Amniotic epithelial cell (primary cell): ENCODE measurements at places on chromosomes 7 and 10.

DNA sequence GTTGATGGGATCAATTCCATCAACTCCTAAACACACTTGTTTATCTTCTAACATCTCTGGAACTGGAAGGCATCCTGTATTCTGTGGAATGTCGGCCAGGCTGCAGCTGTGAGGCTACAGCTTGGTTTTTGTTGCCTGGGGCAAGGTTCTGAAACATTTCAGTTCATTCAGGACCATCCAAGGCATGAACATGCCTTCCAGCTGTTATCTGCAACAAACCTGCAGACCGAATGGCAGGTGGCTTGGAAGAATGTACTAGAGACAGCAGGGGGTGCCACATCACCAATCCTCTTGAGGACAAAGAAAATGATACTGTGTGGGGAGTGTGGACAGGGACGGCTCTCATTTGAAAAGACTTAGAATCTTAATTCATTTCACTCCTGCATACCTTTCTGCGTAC, 12.4 kb downstream of the PAPOLB start:
- DNase-seq = peak; percentile 32

DNA sequence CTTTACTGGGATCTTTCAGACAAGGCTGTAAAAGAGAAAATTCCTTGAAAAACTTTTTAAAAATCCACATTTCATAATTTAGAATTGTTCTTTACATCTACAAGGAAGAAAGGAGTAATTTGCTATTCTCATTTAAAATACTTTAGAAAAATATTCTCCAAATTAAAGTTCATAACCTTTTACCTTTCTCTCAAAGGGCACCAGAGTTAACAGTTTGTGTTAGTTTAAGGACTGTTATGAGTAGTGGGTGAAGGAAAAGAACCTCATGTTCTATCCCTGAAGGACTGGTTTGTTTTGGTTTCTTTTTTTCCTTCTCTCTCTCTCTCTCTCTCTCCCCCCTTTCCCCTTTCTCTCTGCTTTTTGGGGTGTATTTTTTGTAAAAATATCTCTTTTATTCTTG, 4.1 kb downstream of the AGMO start:
- no peak for DNase-seq

- DNase-seq = no peak
These were observed 209.2 kb upstream of the SEMA3C start for GRCh38 chr7:81128011-81128410.

- DNase-seq = no peak
These were observed 600.0 kb downstream of the PHTF2 start for GRCh38 chr7:78398576-78398975.

DNA sequence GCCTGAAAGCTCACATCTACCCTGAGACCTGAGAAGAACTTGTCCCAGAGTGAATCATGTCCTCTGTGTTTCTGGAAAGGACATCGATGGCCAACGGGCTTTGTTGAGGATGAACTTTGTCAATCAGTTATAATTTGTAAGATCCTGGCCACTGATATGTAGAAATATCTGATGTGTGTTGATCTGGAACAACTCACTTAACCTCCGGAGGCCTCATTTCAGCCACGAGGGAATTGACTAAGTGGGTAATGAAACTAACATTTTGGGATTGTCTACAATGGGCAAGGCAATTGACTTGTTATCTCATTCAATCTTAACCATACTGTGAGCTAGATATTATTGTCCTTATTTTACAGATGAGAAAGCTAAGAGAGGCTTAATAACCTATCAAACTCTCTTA, 468.1 kb upstream of the NRP1 start:
- DNase-seq = no peak

- no peak for DNase-seq
These were observed 1047.6 kb upstream of the AUTS2 start for GRCh38 chr7:68550635-68551034.

GRCh38 chr7:42650171-42650570, 261.7 kb downstream of the C7orf25 start:
- no peak for DNase-seq

DNA sequence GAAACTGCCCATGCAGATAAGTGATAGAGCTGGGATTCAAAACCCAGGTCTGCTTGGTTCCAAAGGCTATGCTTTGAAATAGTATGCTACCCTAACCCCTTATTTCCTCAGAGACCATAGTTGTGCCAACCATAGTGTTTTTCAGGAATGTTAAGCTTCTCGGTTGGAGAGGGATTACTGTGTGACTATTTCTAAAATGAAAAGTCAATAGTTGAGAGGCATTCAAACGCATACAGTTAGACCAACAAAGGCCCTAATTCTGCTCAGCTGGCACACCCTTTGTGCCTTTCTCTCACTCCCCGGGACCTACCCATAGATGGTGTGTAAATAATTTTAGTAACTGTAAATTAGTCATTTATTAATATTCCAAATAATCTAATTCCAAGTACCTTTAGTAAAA, 64.6 kb upstream of the RNF148 start:
- no peak for DNase-seq

DNA sequence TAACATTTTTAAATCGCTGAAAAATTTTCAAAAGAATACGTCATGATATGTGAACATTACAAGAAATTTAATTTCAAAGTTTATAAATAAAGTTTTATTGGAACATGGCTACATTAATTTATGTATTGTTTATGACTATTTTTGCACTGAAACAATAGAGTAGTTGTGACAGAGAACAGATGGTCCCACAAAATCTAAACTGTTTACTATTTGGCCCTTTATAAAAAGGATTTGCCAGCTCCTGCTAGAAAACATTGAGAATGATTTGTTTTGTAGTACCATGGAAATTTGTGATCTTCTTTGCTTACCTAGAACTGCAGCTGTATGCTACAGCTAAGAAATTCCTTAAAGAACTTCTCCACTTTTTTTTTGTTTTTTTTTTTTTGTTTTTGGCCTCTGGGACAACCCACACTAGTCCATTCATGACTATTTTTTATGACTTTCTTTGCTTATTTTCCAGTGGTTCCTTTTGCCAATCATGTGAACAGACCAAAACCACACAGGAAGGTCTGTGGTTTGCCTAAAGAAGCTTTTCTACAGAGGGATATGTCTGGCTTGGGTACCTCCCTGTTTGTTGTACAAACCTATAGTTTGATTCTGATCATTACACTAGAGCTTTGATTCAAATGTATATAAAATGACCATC, 55.7 kb downstream of the ST7 start:
- peak; percentile 71 for DNase-seq

DNA sequence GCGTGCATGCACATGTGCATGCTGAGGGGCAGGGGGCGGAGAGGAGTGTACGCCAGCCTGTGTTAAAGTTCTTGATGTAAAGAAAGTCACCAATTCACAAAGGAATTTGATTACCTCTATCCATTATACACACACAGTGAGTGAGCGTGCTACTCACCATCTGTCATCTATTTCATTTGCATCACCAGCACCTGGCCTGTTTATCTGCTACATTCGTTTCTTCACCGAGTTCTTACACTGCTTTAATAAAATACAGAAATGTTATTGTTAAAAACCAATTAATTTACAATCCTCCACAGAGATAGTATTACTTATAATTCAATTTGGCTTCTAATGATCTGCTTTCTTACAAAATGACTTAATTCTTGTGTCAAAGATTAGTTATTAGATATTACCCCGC, 32.6 kb downstream of the NEUROD6 start:
- no peak for DNase-seq

DNA sequence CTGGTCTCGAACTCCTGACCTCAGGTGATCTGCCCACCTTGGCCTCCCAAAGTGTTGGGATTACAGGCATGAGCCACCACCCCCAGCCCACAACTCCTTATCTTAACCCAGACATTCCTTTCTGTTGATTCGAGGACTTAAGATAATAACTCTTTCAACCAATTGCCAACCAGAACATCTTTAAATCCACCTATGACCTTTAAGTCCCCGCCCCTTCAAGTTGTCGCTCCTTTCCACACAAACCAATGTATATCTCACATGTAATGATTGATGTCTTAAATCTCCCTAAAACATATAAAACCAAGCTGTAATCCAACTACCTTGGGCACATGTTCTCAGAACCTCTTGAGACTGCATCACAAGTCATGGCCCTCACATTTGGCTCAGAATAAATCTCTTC, 7.8 kb upstream of the ANKRD2 start:
- peak; percentile 74 for DNase-seq

DNA sequence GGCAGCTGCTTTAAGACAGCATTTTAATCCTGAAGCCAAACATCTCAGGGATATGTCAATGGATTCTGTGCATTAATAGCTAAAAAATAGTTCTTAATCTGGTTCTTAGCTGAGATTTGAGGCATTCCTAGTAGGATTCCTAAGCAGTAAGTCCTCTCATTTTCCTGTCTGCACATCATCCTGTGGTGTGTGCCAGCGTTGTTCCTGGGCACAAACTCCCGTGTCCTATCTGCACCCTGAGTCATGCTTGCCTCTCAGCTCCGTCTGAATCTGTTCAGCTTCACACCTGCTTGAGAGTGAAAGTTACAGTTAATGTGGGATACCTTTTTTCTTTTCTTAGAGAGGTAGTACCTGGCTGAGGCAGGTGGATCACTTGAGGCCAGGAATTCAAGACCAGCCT, 19.5 kb downstream of the BAG3 start:
- DNase-seq = peak; percentile 40

DNA sequence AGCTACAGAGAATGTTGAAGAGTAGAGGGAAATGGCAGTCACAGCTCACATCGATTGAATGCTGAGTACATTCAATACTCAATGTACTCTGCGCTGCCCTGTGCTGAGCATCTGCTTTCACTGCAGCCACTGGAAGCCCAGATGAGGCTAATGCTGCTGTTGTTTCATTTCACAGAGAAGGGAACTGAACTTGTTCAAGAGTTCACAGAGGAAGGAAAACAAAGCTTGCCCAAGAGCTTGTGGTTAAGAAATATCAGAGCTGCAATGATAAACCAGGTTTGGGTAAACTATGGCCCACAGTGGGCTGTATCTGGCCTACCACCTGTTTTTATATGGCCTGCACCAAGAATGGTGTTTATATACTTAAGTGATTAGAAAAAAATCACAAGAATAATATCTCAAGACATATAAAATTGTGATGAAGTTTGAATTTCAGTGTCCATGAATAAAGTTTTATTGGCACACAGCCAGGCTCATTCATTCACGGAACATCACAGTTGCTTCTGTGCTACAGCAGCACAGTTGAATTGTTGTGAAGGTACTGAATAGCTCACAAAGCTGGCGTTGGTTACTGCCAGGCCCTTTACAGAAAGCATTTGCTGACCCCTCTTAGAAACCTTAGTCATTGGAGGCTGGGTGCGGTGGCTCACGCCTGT, 64.1 kb downstream of the CFAP58 start:
- peak; percentile 79 for DNase-seq

GRCh38 chr10:29212597-29212996, 76.3 kb upstream of the LYZL1 start:
- DNase-seq = no peak

- no peak for DNase-seq
These were observed 81.4 kb upstream of the HABP2 start for GRCh38 chr10:113471241-113471996.

DNA sequence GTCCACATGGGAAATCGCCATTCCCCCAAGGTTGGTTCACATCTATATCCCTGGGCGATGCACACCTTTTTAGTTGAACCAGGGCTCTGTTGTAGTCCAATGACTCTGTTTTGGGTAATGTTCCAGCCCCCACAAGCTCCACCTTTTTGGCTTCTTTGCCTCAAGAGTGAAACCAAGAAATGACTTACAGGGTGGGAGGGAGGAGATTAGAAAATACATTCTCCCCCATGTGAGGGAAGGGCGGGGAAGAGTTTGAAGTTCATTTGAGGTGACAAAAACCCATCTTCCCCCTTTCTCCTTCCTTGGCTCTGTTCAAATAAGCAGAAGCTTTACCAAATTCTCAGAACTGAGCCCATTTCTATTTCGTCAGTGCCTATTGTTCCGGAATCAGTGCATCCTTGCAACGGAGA, 82.8 kb downstream of the GATA3 start:
- DNase-seq = no peak

DNA sequence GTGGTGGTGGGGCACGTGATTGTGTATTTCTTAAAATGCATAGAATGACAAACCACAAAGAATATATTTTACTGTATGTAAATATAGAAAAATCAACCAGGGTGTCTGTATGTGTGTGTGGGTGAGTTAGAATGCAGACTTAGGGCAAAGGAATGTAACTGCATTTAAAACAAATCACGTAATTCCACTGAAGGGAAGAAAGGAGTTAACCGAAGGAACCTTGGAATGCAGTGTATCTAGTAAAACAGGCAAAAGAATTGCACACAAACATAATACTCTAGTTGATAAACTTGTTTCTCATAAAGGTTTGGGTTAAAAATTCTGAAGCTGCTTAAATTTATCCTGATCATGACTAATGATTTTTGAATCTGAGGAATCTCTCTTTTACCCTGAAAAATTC, 134.9 kb downstream of the ADRA2A start:
- peak; percentile 25 for DNase-seq

- no peak for DNase-seq
These were observed 75.0 kb upstream of the TES start for GRCh38 chr7:116135306-116135705.

DNA sequence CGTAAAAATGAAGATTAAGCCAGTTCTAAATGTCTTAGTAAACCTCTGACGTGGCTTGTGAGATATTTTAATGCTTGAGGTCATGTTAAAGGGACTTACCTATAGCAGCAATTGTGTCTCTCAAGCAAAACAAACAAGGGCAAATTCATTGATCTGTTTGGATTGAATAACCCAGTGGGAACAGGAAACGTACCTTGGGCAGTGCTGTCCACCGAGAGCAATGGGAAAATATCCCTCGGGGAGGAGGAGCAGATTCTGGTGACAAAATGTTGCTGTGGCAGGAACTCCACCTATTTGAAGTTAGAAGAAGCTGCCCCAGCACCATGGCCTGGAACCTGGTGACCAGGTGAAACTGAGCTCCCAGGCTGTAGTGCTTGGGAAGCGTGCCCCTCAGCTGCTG, 107.1 kb upstream of the FZD8 start:
- no peak for DNase-seq

DNA sequence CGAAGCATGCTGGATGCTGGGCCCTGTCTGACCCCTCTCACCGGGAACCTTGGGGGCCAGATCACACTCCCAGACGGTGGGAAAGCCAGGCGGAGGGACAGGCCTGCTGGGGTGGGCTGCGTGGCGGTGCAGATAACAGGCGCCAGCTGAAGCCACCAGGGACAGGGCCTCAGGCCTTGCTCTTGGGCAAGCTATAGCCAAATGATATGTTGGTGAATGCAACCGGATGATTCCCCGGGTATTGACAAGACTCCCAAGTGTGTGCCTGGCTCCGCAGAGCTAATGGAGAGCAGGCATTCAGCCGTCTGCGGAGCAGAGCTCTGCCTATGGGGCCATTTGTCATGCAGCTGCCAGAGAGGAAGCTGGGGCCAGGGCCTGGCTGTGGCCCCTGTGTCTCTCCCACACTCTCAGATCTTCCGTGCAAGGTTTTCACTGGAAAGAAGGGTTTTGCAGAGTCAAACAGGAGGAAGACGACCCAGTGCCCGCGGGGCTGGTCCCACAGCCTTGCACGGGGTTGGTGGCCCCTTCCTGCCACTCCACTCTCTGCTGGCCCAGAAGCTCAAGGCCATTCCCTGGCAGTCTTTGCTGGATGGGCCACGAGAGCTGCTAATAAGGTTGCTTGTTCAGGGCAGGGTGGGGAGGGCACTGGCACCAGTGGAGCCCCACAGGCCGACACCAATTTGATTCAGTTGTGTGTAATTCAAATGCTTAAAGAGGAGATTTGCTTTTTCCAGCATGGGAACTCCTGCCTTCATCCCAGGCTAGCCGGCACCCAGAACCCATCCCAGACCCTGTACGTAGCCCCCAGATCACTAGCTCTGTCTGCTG, 91.8 kb downstream of the PRKAG2 start:
- no peak for DNase-seq

GRCh38 chr7:86943447-86943846, 116.0 kb downstream of the ELAPOR2 start:
- DNase-seq = no peak
